ENCODE measurements at places on chromosomes 3 and 15.

DNA sequence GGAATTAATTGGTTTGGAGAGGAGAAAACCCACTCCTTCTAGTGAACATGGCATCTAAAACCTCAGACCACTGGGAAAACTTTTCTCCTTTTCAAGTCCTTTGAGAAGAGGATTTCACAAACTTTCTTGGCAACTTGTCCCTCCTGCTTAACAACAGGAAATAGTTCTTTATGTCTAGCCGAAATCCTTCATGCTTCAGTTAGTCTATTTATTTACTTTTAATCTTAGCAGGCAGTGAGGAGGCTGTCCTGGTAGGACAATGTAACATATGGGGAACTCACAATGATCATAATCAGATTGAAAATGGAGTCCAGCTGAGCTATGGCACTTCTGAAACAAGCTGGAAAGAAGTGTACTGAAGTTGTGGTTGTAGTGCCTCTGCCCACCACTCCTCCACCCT is 50.6 kb downstream of the KY start:
- DNase-seq = no peak

DNA sequence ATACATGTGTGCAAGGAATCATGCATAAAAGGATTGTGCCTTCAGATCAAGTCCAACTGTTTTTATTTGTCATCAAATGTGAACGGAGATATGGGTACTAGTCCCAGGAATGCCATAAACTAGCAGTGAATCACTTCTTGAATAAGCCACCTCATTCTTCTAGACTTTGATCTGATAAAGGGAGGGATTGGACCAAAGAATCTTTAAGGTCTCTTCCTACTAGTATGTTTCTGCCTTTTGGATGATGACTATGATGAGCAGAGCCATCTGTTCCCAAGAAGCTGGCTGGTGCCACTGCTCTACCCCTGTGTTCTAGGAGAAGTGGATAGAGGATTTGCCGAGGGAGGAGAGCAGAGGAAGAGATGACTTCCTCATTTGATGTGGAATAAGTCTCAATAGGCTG is 28.8 kb upstream of the UACA start:
- DNase-seq = no peak

GRCh38 chr3:124078953-124079911 is 87.3 kb upstream of the ROPN1 start:
- no peak for DNase-seq

DNA sequence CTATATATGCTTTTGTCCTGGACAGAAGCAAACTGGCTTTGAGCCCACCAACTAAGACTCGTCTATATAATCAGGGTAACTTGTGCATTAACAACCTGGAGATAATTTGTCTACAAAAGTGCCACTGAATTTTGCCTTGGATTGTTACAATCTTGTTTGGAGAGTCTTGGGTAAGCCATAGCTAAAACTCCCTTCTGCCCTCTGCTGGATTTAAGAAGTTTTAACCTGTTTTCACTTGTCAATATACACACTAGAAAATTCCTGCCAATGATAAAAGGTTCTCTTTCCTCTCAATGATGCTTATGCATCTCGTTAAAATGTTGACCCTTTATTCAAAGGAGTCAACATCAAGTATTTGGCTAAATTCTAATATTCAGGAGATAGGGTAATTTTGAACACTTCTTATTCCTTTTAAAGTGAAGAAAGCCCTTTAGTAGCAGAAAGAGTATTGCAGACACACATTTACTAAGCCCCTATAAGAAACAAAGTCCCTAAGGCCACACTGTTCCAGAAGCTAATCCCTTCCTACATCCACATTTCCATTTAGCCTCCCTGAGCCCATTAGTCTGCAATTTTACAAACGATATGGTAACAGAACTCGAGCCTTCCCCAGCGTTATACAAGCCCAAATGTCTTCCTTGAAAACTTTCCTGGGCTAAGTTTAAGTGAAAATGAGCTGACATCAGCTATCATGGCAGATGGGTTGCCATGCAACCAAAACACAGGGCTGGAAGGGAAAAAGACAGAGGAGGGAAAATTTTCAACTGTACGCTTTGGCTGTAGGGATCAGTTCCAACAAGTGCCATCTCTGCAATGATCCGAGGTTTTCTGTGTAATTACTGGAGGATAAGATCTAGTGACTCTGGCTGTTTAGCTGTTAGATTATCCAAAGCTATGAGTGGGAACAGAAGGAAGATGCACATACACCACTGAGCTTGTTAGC is 75.9 kb upstream of the FGF12 start:
- DNase-seq = no peak

DNA sequence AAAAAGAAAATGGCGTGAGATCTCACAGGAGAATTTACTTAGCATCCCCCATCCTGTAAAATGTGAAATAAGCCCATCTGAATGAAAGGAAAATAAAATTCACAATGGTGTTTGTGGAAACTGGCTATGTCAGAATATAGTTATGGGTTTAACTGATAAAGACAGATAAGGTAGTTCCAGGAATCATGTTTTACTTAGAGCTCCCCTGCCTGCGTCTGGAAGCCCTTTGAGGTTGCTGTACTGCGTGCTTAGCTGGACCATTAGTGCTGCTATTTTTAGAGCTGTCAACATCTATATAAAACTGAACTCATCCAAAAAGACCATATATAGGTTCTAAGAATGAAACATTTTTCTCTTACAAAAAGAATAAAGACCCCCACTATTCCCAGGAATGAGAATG is 130.8 kb downstream of the LSAMP start:
- no peak for DNase-seq

- DNase-seq = no peak
Observed at GRCh38 chr3:139259398-139259797, 84.4 kb upstream of the MRPS22 start.

GRCh38 chr3:53545310-53545995 is 51.0 kb downstream of the CACNA1D start:
- DNase-seq = no peak

GRCh38 chr3:114504941-114505628 is 211.3 kb downstream of the TIGIT start:
- DNase-seq = no peak

DNA sequence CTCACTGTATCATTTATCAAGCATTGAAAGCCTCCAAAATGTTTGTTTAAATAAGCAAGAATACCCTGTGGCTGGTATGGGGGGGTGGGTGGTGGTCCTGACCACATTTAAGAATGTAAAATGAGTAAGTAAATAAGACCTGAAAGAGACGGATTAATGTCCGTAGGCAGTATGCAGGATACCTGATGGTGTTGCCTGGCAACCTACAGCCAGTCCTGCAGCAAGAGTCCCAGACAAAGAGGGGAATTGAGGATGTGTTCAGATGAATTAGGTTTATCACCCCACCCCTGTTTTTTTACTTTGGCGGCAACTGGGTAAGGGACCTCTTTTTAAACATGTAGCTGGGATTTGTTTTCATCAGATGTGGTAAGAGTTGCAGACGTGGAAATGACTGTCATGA is 99.8 kb upstream of the BFSP2 start:
- DNase-seq = no peak

DNA sequence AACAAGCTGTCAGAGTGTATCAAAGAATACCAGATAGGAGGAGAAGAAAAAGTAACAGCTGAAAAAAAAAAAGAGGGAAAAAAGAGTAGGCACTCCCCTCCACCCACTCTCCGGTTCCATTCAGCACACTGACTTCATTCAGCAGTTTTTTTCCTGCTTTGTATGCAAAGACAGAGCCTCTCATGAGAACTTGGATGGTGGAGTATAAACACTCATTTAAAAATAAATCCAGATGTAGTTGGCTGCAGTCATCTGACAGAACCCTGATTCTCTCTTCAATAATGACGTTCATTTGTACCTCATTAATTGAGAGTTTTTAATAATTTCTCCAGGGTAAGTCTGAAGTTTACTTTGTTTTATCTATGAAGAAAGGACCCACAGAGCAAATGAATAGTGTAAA is 81.0 kb downstream of the TMEM108 start:
- no peak for DNase-seq

DNA sequence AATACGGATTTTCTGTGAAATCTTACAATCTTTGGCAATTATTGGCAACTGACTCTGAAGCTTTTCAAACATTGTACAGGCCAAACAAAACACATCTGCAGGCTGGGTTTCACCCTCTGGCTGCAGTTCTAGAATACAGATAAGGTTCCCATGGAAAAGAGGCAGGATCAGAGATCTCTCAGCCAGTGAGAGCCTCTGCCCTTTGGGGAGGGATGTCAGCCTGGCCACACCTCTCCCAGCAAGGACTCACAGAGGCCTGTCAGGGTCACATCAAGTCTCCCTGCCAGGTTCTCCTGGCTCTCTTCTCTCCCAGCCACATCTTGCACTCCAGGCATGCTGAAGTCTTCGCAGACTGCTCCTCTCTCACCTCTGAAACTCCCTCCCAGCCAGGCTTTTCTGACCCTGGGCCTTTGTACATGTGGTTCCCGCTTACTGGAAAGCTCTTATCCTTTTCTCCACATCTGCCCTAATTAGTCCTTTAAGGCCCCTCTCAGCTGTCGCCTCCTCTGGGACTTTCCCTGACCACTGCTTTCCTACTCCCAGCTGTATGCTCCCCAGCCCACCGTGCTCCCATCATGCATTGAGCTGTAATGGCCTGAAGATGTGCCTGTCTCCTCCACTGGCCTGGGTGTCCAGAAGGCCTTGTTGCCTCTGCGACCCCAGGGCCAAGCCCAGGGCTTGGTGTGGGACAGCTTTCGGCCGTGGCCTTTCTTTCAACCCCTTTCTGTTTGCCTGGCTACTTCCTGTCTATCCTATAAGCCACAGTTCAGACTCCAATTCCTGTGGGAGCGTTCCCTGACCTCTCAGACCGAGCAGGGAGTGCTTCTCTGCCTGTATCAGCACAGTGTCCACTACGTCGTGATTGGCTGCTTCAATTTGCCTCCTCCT is 4.3 kb downstream of the RBP1 start:
- DNase-seq = no peak

DNA sequence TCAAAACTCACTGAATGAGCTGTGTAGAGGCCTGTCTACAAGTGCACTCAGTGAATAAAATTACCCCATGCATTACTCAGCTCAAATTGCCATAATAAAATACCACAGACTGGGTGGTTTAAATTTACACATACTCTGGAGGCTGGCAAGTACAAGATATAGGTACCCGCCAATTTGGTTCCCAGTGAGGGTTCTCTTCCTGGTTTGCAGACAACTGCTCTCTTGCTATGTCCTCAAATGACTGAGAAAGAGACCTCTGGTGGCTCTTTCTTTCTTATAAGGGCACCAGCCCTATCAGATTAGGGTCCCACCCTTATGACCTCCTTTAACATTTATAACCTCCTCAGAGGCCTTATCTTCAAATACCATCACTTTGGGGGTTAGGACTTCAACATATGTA is 237.0 kb downstream of the CPNE4 start:
- DNase-seq = no peak

GRCh38 chr3:4533489-4534443 is 40.6 kb downstream of the ITPR1 start:
- no peak for DNase-seq

DNA sequence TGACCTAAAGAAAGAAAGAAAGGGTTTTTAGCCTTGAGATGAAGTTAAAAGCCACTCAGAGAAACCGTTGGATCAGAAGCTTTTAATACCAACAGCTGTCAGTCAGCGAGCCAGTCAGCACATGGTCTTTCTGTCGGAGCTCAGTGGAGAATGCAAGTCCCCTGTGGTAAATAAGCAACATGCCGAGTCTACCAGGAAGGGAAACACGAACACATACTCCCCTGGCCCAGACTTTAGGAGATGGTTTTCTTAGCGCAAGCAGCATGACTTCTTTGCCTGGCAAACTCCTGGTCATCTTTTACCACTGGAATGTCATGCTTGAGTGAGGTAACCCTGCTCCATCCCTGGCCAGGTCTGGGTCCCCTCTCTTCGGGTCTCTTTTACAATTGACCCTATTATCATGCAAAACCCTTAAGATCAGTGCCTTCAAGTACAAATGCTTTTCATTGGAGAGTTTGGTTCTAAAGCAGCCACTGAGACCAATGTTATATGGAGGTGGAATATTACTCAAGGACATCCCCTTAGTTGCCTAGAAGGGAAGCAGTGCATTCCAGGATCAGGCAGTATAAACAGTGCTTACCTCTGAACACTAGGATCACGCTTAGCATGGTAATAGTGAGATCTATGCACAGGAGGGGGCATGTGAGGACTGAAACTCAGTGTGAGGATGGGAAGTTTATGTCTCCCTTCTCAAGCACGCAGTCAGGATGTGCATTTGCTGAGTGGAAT is 28.2 kb downstream of the SLCO3A1 start:
- no peak for DNase-seq

GRCh38 chr3:106719583-106719982 is 657.7 kb upstream of the CCDC54 start:
- DNase-seq = no peak

- DNase-seq = no peak
Observed at GRCh38 chr15:73344056-73344455, 24.7 kb downstream of the HCN4 start.

DNA sequence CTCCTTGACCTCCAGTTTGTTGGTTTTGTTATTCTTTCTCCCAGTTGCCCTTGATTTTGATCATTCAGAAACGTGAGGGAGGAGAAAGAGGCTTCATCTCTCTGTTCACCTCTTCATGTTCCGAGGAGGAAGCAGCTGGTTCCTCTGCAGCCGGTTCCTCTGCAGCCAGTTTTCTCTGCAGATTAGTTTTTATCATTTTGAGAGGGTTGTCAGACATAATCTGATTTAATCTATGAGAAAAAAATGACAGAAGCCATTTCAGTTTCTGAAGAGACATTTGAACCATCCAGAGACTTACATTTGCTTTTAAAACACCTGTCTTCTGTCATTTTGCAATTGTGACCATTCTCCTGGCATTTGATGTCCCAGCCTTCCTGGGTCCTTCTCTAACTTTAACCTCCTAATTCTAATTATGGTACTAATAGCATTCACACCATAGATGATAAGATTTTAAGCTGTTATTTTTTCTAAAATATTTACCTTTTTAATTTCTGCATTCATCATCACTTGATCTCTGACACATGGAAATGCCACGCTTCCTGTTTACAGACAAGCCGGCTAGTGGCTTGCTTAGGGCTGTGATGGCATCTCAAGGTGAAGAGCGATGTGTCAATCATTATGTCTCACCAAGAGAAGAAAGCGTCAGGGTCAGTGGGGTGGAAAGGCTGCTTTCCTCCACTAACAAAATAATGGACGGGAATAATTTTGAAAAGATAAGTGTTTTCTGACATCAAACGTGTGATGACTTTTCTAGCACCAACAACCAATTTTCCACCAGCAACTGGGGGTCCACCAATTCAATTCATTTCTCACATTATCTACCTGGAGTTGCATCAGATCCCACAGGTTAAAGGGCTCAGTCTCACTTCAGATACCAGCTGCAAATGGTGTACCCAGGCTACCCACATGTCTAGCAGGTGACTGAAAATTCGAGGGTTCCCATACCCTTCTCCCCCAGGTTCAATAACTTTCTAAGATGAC is 76.4 kb downstream of the CHRNA7 start:
- DNase-seq = no peak

DNA sequence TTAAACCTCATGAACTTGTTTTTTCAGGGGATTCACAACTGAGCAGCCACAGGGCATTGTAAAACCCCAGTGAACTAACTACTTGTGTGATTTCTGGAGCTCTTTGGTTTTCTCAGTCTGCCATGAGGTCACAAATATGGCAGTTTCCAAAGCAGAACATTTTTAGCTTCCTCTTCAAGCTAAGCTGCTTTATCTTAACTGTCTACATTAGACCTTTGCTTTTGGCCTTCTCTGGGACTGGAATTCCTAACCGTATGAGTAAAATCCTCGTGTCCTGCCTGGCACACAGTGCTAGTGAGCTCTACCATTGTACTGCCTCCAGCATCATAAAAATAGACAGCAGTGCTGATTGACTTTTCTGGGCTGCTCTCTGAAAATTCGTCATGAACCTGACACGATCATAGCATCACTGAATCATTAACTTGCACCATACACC is 22.1 kb downstream of the CDIN1 start:
- DNase-seq = no peak

Measured in activated naive CD8-positive, alpha-beta T cell treated with anti-CD3 and anti-CD28 coated beads, Interleukin-2, amount 50 U/mL, for 16 hours (primary cell).